Transverse colon (tissue), 4 donors: ENCODE measurements at places on chromosomes 11 and 22. TPM values are rescaled to one million over a fixed set of nuclear protein-coding genes. Genes with fewer than 3 reads are reported as not detected.

Gene NLRP14
- not detected for total RNA-seq

Gene XRRA1
- 10.2 TPM for total RNA-seq

Gene LAMTOR1
- total RNA-seq = 59.1 TPM

Gene DEUP1
- not detected for total RNA-seq

Gene LUZP2
- not detected for total RNA-seq

Gene C11orf98
- 12.5 TPM for total RNA-seq

Gene HPX
- not detected for total RNA-seq

Gene MFNG
- 13.4 TPM for total RNA-seq

Gene FAM76B
- total RNA-seq = 40.4 TPM

Gene NXPE2
- total RNA-seq = 27.8 TPM

Gene SLC15A3
- total RNA-seq = 10.8 TPM

Gene OSM
- total RNA-seq = not detected

Gene USP2
- 26.6 TPM for total RNA-seq

Gene DPP3
- total RNA-seq = 116 TPM

Gene LYVE1
- 40.5 TPM for total RNA-seq

Gene TPBGL
- total RNA-seq = not detected

Gene SMIM35
- not detected for total RNA-seq

Gene HSD17B12
- total RNA-seq = 33.3 TPM

Gene TMEM45B
- total RNA-seq = 192 TPM

Gene SLC6A5
- not detected for total RNA-seq

Gene ARFIP2
- total RNA-seq = 86.4 TPM

Gene ELF5
- not detected for total RNA-seq
